ENCODE measurements at places on chromosomes 16 and 17. TPM values are rescaled to one million over a fixed set of nuclear protein-coding genes. Genes with fewer than 3 reads are reported as not detected.
A peak's percentile ranks its signal among the peaks of the same experiment; 100 is the strongest.

Gene OR1A1
- total RNA-seq = not detected

Gene ZP2
- total RNA-seq = not detected

Gene FAM83G
- total RNA-seq = 12.6 TPM

Gene ABAT
- 2.4 TPM for total RNA-seq

Gene TMEM106A
- total RNA-seq = 4.7 TPM

GRCh38 chr17:80307994-80308691, 47.5 kb downstream of the RNF213 start:
- no peak for DNase-seq

- DNase-seq = no peak
Measured at GRCh38 chr16:78045865-78046581, 23.7 kb downstream of the CLEC3A start.

- peak; percentile 18 for DNase-seq
Measured at GRCh38 chr17:31321481-31321880, at the start of gene EVI2A. TSS of gene EVI2A (minus strand) at chr17:31321622. CDS start at chr17:31319013, 2,609 bp downstream.

GRCh38 chr17:75525806-75526554, 483 bp downstream of the LLGL2 start:
- DNase-seq = no peak

GRCh38 chr17:82909322-82909904, 69.6 kb upstream of the ZNF750 start:
- DNase-seq = no peak

DNA sequence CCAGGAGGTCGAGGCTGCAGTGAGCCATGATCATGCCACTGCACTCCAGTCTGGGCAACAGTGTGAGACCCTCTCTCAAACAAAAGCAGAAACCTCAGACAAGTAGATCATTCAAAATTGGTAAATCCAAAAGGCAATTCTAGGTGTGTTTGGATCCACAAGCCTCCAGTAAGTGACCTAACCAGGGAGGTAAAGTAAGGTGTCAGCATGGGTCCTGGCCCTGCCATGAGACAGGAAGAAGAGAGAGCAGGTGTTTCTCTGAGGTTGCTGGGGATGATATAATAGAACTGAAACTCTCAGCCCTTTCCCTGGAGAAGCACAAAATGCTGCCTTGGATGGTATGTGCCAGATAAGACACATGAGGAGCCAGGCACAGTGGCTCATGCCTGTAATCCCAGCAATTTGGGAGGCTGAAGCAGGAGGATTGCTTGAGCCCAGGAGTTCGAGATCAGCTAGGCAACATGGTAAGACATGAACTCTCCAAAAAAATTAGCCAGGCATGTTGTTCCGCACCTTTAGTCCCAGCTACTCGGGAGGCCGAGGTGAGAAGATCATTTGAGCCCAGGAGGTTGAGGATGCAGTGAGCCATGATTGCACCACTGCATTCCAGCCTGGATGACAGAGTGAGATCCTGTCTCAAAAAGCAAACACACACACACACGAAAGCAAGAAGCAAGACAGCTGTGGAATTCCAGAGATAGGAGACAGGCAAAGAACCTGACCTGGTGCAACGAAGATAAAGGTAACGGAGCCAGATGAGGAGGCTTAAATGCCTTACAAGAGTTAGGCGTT, 6.5 kb downstream of the TM4SF5 start:
- DNase-seq = no peak

DNA sequence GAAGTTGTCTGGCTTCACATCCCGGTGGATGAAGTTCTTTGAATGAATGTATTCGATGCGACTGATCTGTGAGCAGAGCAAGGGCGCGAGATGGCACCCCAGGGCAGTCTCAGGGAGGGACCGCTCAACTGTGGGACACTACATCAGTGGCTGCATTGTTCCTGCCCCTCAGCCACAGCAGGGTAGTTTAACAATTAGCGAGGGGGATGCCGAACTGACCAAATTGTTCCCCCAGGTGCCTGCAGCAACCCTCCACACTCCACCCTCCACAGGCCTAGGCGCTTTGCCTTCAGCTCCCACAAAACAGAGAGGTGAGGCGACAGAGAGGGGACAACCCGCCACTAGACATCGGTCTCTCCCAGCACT, 20.3 kb downstream of the CSNK1D start:
- no peak for DNase-seq

- DNase-seq = no peak
Measured at GRCh38 chr17:40953881-40954280, 12.9 kb downstream of the KRT39 start.
